Left cardiac atrium (tissue), 4 donors: ENCODE measurements at places on chromosomes 11 and 22. TPM values are rescaled to one million over a fixed set of nuclear protein-coding genes. Genes with fewer than 3 reads are reported as not detected.

SCGB1A1 gene
- total RNA-seq = not detected

KAT5 gene
- total RNA-seq = 46.6 TPM

MS4A15 gene
- total RNA-seq = not detected

IRAG1 gene
- total RNA-seq = 15.6 TPM

FAM76B gene
- 11.4 TPM for total RNA-seq
